ENCODE measurements at places on chromosomes 3 and 15. TPM values are rescaled to one million over a fixed set of nuclear protein-coding genes. Genes with fewer than 3 reads are reported as not detected.

Gene METTL6
- 32.8 TPM for polyA plus RNA-seq

Gene SST
- polyA plus RNA-seq: not detected

Gene OR4F15
- polyA plus RNA-seq: not detected

Gene RBPMS2
- polyA plus RNA-seq: 12.6 TPM

Gene RYR3
- polyA plus RNA-seq: 16.9 TPM

Gene ARL14
- polyA plus RNA-seq: 0.35 TPM
